ENCODE measurements at places on chromosomes 12 and 14. TPM values are rescaled to one million over a fixed set of nuclear protein-coding genes. Genes with fewer than 3 reads are reported as not detected.

- no peak for DNase-seq
These were observed 57.2 kb upstream of the TMEM260 start for GRCh38 chr14:56522403-56522802.

GRCh38 chr12:120708651-120709050 is 1.6 kb upstream of the UNC119B start:
- DNase-seq = no peak

GRCh38 chr12:103657331-103657730 is 70.3 kb downstream of the STAB2 start:
- DNase-seq = no peak

DNA sequence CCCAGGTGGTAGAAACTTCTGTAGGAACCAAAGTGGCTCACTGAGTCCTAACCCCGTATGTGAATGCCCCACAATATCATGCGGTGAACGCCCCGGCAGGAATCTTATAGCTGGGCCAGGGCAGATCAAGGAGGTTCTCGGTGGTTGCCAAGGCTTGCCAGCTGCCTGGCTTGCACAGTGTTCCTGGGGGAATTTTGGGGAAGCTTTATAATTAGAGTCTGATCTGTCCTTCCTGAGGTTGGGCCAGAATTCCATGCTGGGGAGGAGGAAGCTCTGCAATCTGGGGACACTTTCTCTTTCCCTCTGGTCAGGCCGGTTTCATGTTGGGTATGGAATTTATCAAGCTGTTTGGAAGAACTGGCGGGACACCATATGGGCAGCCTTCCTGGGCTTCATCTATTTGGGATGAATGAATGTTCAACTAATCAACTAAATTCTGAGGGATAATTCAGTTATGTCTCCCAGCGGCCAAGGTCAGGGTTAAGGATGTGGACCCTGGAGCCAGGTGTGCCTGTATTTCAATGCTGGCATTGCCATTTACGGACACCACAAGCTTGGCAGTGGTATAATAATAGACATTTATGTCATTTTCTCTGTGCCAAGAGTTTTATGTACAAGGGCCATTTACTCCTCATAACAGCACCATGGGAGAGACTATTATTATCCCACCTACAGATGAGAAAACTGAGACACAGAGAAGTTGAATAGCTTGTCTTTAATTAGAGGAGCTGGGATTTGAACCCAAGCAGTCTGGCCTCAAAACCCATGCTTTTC is 54.3 kb downstream of the SVOP start:
- no peak for DNase-seq

DNA sequence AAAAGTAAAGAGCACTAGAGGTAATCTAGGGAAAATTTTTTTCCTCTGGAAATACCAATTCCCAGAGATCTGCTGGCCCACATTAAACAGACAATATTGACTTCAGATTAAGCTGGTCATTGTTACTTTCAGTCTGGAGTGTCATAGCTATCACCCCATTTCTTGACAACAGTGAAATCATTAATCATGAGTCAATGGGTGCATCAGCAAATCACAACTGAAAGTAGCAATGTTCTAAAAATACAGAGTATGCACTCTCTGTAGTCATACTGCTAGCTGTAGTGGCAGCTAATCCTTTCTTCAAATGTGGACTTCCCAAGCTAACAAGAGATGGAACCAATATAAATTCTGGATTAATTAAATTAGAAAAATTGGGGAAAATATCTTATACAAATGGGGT is 129.9 kb downstream of the CPNE8 start:
- DNase-seq = no peak

DNA sequence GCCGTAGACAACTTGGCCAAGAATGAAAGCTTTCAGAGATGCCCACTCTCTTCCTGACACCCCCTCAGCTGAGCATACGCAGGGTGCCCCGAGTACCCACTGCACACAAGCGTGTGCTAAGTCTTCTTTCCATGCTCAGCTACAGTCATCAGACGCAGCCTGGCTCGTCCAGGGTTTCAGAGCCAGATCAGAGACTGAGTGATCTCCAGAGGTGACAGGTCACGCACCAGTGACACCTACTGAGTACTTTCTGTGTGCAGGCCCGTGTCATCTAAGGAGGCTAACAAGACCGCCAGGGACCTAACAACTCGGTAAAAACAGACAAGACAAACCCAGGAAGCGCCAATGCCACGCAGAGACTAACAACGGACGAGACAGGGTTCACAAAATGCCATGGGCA is 25.1 kb downstream of the STX2 start:
- no peak for DNase-seq

- DNase-seq = no peak
These were observed 3.2 kb downstream of the TDP1 start for GRCh38 chr14:89958966-89959365.

GRCh38 chr14:61296719-61297502 is 15.8 kb upstream of the TMEM30B start:
- DNase-seq = peak; percentile 12

- no peak for DNase-seq
These were observed 226.3 kb upstream of the NOS1 start for GRCh38 chr12:117587631-117588287.

DNA sequence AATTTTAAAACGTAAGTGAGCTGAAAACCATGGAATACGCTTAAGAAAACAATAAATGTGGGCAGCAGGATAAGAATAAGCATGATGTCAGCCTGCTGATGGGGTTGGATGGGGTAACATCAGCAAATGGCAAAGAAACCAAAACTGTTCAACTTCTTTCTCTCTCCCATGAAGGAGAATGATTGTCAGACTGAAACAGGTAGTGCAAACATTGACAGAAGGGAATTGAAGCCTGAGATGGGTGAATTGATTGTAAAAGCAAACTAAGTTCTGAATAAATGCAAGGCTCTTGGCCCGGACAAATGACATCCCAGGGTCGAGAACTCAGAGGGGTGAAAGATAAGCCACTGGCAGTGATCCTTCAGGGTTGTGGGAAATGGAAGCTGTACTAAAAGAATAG is 182.6 kb downstream of the ETV6 start:
- DNase-seq = no peak

GRCh38 chr14:20750194-20750593 is 4.5 kb downstream of the EDDM3A start:
- no peak for DNase-seq

- no peak for DNase-seq
These were observed 16.5 kb downstream of the PRKCH start for GRCh38 chr14:61337893-61338292.

GRCh38 chr12:31507966-31508365 is 83.0 kb downstream of the DENND5B start:
- DNase-seq = no peak

GRCh38 chr14:37842106-37842505 is 246.7 kb downstream of the TTC6 start:
- no peak for DNase-seq

DNA sequence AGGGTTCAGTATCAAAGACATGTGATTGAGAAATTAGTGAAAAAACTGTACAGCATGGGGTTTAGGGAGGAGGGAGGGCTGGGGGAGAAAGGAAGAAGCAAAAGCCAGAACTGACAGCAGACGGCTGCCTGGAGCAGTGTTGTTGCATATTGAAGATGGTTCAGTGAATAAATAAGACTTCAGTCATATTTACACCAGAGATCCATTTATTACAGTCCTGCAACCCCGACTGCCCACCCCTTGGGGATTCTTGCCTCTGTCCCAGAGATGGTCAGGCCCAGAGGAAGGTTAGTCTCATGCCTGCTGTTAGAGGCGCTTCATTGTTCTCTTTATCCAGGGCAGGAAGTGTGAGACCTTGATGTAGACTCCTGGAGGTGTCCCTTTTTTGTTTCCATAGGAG is 3.2 kb downstream of the GZMH start:
- no peak for DNase-seq

- DNase-seq = no peak
These were observed 6.0 kb downstream of the EID3 start for GRCh38 chr12:104309446-104309993.

- no peak for DNase-seq
These were observed 156.6 kb downstream of the RPAP3 start for GRCh38 chr12:47549258-47549657.

DNA sequence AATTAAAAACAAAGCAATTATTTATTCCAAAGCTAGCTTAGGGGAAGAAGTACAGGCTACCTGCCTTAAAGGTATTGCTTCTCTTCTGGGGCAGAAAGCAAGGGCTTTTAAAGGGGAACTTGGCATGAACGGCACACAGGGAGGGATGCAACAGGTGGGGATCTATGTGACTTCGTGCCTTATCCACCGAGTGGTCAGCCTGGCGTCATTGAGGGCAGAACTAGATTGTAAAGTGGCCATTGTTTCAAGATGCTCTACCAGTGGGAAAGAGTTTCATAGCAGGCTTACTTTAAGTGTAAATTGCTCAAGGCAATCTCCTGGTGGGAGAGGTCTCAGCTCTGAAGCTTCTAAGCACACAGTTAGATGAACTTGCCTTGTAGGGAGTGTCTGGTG is 360.4 kb downstream of the ATP23 start:
- no peak for DNase-seq

GRCh38 chr14:68741839-68742470 is 50.9 kb downstream of the ZFP36L1 start:
- no peak for DNase-seq

GRCh38 chr12:82866946-82867345 is 180.2 kb downstream of the TMTC2 start:
- DNase-seq = no peak

DNA sequence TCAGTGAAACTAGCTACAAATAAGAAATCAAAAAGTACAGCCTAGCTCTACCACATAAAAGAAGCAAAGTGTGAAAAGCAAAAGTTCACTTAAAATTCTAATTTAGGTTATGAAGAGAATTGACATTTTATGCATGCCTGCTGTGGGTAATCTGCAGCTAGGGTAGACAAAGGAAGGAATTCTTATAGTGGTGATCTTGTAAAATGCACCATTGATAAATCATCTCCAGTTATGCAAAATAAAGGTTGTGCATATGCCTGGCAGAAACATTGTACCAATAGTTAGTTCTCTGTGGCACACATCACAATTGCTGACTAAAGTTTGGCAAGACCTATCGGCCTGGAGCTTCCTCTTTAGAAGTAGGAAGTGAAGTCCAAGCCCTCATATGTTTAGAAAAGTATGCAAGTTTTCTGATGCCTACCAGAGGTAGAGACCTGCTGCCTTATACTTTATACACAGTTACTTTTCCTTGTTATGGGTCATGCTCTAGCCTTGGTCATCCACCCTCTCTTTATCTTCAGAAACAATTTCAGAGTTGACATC is 78.3 kb downstream of the TSHR start:
- no peak for DNase-seq

DNA sequence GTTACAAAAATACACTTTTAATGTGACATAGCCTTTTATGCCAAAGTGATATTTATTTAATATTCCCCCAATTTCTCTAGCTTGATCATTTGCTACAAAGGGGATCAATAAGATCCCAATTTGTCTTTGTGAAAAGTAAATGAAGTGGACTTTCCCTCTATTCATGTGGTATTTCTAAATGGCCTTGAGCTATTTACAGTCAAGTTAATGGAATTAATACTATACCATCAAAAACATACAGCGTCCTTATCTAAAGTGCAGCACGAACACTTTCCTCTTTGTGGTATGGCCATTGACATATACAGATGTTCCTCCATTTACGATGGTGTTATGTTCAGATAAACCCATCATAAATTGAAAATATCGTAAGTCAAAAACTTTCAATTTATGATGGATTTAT is 23.2 kb downstream of the CFL2 start:
- DNase-seq = no peak

GRCh38 chr14:49857427-49858003 is 4.9 kb upstream of the NEMF start:
- no peak for DNase-seq

DNA sequence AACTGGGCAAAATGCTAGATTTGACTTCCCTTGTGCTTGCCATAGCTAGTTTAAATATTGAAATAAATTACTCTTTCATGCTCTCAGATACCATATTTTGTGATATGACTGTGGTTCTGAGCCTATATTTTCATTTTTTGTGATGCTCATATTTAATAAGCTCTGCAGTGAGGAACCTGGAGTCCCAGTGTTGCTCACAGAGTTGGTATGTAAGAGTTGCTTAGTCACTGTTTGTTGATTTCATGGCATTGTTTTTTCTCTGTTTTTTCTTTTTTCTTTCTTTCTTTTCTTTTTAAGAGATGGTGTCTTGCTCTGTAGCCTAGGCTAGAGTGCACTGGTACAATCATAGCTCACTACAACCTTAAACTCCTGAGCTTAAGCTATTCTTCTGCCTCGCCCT is 750.5 kb upstream of the TMEM132C start:
- DNase-seq = no peak

DNA sequence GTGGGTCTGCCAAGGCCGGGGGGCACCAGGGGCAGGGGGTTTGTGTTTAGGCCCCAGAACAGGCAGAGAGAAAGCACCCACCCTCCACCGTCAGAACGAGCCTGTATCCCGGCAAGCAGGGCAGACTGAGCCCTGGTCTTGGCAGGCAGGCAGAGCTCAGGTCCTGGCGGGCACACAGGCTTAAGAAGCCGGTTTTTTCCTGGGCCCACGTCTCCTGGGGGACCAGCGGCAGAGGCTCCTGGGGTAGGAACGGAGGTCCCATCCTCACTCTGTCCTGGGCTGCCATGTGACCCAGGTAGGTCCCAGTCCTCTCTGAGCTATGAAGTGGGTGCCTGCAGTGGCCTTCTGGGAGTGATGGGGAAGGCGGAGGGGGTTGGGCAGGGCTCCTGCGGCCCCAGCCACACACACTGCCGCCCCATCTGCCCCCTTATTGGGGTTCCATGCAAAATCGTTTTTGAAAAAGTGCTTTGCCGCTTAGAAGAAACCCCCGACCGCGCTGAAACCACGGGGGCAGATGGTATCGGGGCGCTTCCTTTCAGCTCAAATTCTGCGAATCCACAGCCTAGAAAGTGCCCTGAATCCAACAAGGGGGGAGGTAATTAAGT is 24.2 kb downstream of the SH2B3 start:
- DNase-seq = no peak

DCAF11 gene
- polyA plus RNA-seq = 80.7 TPM

CEP290 gene
- polyA plus RNA-seq = 29.6 TPM

PPP4R4 gene
- 0.09 TPM for polyA plus RNA-seq

CARMIL3 gene
- polyA plus RNA-seq = 3.7 TPM

PTPRQ gene
- polyA plus RNA-seq = 21.3 TPM

KRT6B gene
- not detected for polyA plus RNA-seq

CFAP73 gene
- polyA plus RNA-seq = 3.1 TPM

OVCH1 gene
- 0.49 TPM for polyA plus RNA-seq

SLC5A8 gene
- polyA plus RNA-seq = 51.2 TPM

PTCSC3 gene
- polyA plus RNA-seq = not detected

DAO gene
- polyA plus RNA-seq = 0.75 TPM

MYL6 gene
- 2,060 TPM for polyA plus RNA-seq

TNFAIP2 gene
- 38.0 TPM for polyA plus RNA-seq

GSG1 gene
- polyA plus RNA-seq = 0.58 TPM

SLC7A7 gene
- polyA plus RNA-seq = 125 TPM

CLEC6A gene
- 0.11 TPM for polyA plus RNA-seq
